ENCODE measurements at places on chromosomes 6 and 20.

DNA sequence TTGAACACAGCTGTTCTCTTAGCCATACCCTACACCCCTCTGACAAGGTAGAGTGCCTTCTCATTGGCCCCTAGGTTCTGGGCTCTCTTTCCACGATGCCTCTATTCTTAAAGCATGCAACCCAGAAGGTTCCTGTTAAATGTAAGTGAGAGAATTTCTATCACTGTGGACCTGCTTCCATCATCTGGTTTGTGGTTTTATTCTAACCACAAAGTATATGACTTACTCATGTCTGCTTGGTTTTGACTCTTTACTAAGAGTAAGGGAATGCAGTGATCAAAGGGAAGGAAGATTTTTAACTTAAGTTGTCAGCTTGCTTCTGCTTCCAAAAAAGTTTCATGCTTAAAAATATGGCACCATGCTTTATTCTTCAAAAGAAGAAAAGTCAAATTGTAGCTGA is 80.2 kb downstream of the ANKEF1 start:
- DNase-seq, result no peak

- DNase-seq, result peak; percentile 65
Observed at GRCh38 chr6:2976571-2977085, 5.3 kb upstream of the SERPINB6 start.

DNA sequence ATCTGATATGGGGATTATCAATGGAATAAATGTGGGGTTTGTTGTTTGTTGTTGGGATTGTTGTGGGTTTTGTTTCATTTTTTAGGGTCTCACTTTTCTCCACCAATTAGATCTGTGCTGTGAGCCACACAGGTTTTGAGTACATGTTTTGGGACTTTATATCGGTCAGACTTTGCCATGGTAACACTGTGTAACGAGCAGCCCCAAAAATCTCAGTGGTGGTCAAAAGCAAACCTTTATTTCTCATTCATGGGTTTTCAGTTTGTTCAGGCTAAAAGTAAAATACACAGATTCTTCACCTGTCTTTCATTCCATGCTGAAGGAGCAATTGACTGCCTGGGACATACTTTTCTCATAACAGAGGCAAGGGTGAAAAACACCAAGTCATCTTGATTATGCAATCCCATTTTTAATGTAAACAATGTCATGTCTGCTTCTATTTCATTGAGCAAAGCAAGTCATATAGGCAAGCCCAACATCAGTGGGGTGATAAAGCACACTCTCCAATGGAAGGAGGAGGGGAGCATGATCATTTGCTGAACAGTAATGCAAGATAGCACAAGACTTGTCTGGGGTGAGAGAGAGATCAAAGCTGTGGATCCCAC is 101.1 kb upstream of the PLCB4 start:
- no peak for DNase-seq

DNA sequence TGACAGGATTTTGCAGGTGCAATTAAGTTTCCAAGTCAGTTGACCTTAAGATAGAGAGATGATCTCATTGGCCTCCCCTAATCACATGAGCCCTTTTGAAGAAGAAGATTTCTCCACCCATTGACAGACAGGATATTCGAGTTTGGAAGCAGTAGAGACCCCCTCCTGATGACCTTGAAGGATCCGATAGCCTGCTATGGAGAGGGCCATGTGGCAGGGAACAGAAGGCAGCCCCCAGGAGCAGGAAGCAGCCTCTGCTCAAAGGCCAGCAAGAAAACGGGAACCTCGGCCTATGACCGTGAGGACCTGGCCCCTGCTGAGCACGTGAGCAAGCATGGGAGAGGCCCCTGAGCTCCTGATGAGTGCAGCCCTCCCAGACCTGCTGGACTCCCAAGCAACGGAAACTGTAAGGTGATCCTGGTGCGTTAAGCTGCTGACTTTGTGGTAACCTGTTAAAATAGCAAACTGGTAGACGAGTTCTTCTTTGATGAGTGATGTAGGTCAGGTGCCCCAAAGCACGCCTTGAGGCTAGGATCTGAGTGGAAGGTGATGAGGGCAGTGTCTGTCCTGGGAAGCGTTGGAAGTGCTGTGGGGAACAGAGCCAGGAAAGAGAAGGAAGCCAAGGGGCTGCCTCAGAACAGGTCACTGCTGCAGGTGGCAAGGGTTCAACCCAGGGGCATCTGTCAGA is 18.5 kb upstream of the TUBB2A start:
- DNase-seq, result no peak

GRCh38 chr20:57829805-57830514 is 120.1 kb upstream of the PMEPA1 start:
- DNase-seq, result no peak

DNA sequence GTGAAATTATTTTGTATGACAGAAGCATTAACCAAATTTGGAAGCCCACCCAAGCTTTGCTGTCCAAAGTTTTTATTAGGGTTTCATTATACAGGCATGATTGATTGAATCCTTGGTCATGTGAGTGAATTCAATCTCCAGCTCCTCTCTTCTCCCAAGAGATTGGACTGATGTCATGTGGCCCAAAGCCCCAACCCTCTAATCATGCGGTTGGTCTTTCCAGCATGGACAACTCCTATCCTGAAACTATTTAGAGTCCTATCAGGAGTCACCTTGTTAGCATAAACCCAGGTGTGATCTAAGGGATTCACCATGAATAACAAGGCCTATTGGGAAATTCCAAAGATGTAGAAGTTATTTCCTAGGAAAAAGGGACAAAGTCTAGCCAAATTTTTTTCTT is 10.6 kb downstream of the POLR3F start:
- DNase-seq, result no peak

DNA sequence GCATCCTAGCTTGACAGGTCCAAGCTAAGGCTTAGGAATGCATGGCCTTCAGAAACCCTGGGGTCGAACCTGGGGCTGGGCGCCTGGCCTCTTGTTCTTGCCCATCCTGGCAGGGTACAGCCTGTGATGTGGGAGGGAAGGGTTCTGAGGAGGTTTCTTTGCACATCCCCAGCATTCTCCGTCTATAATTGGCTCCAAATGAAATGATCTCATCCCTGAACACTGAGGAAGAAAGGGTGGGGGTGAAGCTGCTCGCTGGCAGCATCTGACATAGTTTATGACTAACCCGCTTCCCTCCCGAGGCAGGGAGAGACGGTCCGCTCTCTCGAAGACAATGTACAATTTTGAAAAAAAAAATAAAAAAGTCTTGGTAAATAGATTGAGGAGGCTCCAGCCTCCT is 67.1 kb upstream of the ZNFX1 start:
- DNase-seq, result no peak

DNA sequence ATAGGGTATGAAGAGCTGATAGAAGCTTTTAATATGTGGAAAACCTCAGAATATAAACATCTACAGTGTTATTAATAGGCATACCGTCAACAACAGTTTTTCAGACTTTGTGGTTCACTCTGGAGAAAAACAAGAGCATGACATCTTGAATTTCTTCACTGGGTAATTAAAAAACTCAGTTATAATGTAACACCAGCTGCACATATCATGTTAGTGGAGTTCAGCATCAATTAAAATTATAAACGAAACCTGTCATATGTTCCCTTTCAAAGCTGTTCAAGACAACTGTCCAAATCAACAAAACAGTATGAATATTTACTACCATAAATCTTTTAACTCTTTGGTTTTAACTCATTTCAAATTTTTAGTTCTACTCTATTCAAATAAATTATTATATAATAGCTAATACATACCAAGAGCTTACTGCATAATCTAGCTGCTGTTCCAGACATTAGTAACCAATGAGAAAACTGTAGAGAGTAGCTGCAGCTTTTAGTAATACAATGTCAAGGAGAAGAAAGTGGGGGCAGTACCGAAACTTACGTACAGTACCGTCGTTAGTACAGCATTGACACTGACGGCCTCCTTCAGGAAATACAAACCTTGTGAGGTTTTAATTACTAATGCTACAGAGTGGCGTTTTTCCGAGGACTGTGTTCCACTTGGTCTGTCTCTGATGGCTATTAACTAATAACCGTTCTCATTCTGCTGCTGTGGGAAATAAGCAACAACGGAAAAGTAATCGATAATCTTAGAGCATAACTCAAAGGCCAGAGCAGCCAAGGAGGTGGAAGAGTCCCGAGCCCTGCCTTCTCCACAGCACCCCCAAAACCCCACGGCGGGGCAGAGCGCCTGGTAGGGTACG is 532 bp upstream of the PM20D2 start:
- DNase-seq, result no peak

DNA sequence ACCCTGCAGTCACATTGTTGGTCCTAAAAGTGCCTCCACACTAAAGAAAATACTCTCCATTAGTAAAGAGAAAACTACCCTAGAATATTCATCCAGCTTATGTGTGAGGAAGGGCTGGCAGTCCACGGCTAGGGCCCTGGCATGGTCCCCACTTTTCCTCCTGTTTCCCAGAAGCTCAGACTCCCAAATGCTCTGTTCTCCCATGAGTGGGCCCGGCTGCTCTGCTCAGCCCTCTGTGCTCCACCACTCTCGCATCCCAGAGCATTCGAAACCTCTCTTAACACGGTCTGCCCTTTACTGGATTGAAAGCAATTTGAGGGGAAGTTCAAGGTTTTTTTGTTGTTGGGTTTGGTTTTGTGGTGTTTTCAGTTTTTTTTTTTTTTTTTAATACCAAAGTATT is 61.8 kb downstream of the APCDD1L start:
- no peak for DNase-seq

DNA sequence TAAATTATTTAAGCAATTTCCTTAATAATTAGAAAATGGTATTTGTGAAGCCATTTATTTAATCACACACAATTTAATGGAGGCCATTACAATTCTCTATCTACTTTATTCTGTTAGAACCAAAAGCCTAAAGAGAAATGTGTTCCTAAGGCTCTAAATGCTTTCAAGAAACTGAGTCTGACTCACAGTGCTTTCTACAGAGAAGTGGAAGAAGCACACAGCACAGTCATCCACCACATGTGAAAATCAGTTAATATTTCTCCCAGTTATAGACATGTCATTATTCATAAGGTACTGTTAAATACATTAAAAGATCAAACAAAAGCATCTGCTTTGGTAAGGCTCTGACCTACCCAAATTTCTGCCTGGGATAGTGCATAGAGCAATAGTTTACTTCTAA is 214.4 kb downstream of the ALDH8A1 start:
- no peak for DNase-seq

DNA sequence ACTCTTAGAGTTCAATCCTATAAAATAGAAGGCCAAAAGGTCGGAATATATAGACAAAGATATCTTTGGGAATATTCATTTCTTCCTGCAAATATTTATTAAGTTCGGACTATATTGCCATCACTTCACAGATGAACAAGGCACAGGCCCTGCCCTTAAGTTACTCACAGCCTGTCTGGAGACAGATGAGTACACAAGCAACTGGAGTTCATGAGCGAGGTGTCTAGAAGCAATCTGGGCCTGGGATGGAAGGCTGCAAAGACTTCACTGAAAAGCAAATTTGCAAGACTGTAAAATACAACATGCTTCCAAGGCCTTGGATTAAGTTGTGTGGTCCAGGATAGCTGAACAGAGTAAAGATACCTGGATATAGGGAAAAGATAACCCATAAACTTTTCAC is 56.7 kb upstream of the CEP85L start:
- DNase-seq, result no peak

- DNase-seq, result no peak
Observed at GRCh38 chr6:76439811-76440210, 367.3 kb upstream of the IMPG1 start.

GRCh38 chr20:40771308-40771610 is 82.2 kb upstream of the MAFB start:
- DNase-seq, result no peak

DNA sequence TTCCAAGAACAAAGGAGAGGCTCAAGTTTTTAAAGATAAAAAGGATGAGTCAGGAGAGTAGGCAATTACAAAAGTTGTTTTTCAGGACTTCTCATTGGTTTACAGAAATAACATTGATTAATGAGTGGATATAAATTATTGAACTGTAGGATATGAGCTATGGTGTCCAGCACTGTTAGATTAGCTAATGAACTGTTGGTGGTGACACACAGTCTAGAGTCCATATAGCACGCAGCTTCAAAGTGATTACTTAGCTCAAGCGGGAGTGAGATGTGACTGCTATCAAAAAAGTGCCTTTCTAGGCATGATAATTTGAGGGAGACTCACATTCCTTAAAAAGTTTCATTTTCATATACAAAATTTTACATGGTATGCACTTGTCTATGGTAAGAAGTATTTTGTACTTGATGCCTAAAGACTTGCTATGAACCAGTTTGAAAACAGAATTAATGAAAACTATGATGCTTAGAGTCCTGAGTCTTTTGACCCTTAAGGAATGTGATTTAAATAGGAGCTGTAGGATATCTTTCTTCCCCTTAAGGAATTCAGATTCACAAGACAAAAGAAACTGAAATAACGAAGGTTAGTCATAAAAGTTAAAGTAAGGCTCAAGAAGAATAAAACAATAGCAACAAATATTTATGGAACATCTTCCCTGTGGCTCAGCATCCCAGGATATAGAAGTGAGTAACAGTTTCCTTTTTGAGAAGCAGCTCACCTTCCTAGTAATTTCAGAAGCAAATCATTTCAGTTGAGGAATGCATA is 22.2 kb upstream of the ADIG start:
- DNase-seq, result no peak

GRCh38 chr6:159829526-159829925 is 29.4 kb downstream of the PNLDC1 start:
- no peak for DNase-seq

GRCh38 chr20:37520419-37520955 is 563 bp upstream of the NNAT start:
- no peak for DNase-seq

GRCh38 chr20:61437280-61438206 is 185.5 kb downstream of the CDH4 start:
- no peak for DNase-seq

DNA sequence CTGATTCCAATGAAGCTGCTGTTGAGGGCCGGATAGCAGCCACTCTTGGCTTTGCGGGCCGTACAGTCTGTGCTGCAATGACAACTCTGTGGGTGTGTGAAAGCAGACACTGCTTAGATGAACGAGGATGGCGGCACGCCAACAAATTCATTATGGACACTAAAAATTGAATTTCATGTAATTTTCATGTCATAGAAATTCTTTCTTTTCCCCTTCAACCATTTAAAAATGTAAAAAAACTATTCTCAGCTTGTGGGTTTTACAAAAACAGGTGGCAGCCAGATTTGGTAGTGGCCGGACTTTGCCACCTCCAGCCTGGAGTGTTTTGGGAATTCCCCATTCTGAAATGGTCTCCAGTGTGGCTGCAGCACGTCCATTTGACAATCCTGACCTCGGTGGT is 26.0 kb downstream of the MAS1 start:
- no peak for DNase-seq

DNA sequence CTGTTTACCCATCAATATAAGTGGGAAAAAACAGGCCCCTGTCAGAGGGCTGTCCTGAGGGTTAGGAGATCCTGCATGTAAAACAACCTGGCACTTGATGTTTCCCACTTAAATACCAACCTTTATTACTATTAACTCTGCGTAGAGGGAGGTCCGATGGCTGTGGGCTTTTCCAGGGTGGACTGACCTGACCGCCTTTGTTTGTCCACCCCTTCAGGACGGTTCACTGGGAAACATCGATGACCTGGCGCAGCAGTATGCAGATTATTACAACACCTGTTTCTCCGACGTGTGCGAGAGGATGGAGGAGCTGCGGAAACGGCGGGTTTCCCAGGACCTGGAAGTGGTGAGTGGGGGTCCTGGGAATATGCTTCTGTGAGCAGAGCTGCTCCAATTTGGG is 47.3 kb downstream of the SASH1 start:
- no peak for DNase-seq

- no peak for DNase-seq
Observed at GRCh38 chr6:147053311-147053921, 150.8 kb upstream of the STXBP5 start.

- no peak for DNase-seq
Observed at GRCh38 chr20:59393142-59393541, 92.7 kb downstream of the EDN3 start.

Measured in SW 1271 (cell line).